ENCODE measurements at places on chromosomes 5 and 9.

GRCh38 chr9:2208991-2209390, 193.8 kb downstream of the SMARCA2 start:
- DNase-seq: no peak

- no peak for DNase-seq
Measured at GRCh38 chr9:138112090-138112748, 234.6 kb downstream of the CACNA1B start.

GRCh38 chr9:134594078-134594941, 47.3 kb upstream of the COL5A1 start:
- DNase-seq: no peak

GRCh38 chr5:68409259-68409658, 193.7 kb downstream of the PIK3R1 start:
- no peak for DNase-seq

DNA sequence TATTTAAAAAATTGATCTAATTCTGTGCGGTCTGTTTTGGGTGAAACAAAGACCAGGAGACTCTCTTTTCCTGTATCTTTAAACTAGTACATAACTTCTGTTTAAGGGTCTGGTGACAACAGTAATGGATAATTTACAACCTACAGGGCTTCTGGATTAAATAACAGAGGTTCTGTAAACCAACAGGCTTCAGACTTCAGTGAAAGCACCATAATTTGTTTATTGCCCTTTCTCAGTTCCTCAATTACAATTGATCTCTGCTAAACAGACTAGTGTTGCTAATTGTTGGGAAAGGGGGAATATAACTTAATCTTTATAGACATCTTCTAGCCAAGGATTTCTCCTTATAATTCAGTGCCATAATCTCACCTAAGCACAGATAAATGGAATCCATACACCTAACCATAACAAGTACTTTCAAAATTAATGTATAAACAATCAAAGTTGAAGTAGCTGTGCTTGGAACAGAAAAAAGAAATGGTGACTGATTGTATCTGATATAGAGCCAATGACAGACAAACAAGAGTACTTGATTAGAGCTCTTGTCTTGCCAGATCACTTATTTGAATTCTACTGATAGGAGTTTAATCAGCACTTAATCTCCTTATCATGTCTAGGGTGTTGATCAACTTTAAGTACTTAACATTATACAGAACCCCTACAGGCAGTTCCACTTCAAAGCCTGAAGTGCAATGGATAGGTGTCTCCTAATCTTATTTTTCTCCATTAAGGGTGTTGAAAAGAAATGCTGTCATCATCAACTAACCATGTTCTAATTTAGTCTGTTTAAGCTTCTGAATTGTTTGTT, 536.0 kb downstream of the NR2F1-AS1 start:
- DNase-seq: no peak

GRCh38 chr9:129160712-129161533, 17.1 kb downstream of the IER5L start:
- no peak for DNase-seq

DNA sequence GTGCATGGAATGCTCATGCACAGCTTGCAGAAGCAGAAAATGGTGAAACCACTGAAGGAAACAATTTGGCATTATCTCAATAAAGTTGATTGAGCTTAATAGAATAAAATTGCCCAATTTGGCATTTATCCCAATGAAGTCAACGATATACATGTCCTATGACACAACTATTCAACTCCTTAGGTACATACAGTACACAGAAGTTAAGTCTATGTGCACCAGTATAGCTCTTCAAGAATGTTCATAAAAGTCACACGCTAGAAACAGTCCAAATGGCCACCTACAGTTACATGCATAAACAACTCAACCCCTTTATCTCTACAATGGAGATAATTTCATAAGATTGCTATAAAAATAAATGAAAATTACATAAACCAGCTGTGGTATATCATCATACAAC, 184.5 kb downstream of the DENND1A start:
- no peak for DNase-seq

DNA sequence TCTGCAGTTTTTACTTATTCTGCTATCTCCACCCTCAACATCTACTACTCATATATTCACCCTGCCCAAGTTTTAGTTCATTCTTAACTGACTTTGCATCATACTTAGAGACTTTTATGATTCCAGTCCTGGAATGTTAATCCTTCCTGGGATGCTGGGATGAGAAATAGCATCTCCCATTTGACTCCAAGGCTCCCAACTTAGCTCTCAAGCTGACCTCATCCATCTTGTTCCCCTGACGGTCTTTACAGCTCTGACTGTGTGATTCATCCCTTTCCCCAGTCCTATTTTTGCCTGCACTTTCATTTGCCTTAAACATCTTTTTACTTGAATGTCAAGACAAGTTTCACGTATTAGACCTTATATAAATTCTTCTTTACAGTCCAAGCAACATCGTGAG, 297.8 kb downstream of the EPB41L4A start:
- no peak for DNase-seq

DNA sequence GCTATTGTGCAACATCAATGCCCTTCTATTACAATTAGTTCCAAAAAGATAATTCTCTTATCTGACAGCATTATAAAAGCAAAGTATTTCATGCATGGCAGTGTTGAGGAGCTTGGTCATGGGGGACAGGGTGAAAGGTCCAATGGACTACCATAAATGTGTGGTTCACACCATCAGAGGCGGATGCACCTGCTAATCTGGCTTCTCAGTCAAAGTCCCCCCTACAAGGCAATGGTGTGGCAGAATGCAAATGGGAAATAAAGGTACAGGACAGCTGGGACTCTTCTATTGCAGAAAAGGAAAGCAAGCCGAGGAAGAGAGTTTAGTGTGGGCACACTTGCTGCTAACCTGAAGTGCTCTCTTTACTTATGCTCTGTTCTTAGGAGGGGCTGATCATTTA, 369.1 kb downstream of the NDUFS4 start:
- no peak for DNase-seq

DNA sequence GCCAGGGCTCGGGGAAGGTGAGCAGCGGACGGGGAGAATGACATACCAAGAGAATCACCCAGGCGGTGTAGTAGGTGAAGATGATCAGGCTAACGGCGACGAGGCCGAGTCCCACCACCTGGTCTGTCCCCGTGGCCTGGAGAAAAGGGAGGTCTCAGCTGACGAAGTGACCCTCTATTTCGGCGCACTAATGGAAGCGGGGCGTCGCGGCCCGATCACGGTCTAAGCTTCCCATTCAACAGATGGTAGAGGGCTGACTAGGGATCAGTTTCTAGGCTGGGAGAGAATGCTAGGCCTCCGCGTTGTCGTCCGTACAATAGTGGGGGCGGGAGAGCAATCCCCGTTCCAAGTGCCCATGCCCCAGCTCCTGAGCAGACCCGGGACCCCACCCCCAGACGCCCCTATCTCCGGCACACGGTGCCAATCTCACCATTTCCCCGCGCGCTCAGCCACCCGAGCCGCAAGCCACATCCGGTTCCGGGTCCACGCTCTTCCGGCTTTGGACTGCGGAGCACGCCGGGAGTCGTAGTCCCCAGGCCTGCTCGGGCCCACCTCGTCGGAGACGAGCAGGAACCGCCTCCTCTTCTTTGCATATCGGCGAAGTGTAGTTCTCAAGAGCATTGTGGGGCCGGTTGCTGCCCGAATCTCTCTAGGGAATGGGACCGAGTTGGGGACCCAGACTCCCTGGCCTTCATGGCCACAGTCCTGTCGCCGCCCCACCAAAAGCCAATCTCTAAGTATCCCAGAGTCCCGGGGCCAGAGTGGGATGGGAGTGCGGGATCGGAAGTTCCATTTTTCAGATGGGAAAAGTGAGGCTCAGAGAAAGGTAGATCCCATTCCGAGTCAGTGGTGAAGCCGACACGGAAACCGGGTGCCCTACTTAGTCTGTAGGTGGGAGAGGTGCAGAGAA, at the start of gene DPM2:
TSS of gene DPM2 (minus strand) at position 467 of the 910 bp plus-strand sequence. CDS start at position 433, 34 bp downstream.
- DNase-seq: peak; percentile 73

GRCh38 chr5:160769301-160769700, 82.7 kb downstream of the ATP10B start:
- DNase-seq: no peak

DNA sequence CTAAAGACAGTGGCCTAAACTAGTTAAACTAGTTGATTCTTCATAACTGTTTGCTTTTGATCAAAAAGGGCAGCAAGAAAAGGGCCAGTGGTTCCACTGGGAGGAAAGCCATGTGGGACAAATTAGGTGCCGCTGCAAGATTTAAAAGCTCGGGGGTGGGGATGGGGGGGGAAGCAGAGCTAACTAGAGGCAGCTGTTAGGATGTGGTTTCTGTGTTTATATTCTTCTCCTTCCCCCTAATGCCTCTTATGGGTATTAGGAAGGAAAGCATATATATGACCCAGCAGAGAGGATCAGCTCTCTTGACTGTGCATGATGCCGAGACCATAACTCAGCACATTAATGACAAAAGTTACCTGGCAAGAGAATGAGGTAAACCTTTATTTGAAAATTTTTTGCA, 65.7 kb downstream of the EFNA5 start:
- no peak for DNase-seq

DNA sequence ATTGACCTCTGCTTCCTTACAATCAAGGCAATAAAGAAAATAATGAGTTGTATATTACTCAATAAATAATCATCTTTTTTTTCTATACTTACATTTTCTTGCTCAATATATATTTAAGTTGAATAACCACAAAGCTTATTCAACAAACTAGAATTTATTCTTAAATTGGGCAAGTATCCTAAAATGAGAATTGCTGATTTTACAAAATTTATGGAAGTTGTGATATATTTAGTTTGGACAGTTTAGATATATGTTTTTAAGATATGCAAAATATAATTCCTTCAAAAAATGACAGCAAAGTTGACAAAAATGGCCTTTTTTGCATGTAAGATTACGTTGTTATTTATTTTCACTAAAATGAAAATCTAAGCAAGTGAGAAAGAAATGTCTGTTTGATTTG, 305.7 kb upstream of the GRIN3A start:
- no peak for DNase-seq

GRCh38 chr5:36153726-36154125, 1.8 kb downstream of the SKP2 start:
- no peak for DNase-seq

DNA sequence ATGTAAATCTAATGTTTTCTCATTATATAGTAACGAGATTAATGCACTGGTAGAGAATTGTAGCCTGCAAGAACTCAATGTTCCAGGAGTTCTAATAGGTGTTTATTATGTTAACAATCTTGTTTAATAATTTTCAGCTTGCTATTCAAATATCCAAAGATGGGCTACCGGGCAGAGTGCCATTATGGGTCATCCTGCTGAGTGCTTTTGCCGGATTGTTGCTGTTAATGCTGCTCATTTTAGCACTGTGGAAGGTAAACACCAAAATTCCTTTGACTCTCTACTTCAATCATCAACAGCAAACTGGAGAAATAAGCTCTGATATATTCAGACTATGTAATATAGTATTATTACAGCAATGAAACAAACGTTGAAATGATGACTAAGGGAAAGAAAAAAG, 41.9 kb upstream of the ITGA2 start:
- DNase-seq: no peak

DNA sequence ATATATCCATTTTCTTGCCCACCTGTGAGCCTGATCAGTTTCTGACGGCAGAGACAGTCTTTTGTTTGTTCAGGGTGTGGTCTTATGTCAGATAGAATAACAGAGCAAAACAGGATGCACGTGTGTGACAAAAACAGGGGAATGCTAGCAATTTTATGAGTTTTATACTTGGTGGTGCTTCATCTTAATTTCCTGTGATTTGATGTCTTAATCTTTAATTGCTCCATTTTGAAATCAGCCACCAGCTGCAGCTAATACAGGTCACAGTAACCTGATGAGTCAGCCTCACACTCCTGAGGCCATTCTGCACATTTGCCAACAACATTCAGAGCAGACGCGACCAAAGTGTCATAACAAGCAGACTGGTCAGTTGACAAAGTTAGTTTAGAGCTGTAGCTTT, 42.3 kb upstream of the JMY start:
- no peak for DNase-seq

GRCh38 chr5:137615171-137615775, 116.1 kb upstream of the SPOCK1 start:
- DNase-seq: no peak

GRCh38 chr9:110452227-110452801, 114.7 kb upstream of the TXNDC8 start:
- no peak for DNase-seq

- DNase-seq: no peak
Measured at GRCh38 chr9:33043671-33044070, 18.6 kb downstream of the DNAJA1 start.

GRCh38 chr9:69444021-69444420, 119.0 kb downstream of the ENTREP1 start:
- DNase-seq: no peak

DNA sequence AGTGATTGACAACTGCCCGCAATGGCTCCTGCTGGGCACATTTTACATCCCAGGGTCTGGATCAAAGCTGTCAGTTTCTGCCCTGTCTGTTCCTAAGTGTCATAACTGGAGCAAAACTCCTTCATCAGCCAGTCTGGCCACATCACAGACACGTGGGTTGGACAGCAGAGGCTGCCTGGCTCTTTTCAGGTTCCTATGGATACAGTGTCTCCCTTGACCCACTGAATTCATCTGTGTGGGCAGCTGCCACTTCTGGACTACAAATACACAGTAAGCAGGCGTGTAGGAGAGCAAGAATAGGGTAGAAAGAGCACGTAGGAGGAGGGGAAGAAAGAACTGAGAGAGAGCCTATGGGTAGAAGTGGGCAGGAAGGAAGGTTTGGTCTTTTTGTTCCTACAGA, 238.0 kb downstream of the ENC1 start:
- DNase-seq: no peak

GRCh38 chr9:136264031-136264430, 18.4 kb upstream of the QSOX2 start:
- no peak for DNase-seq
